ENCODE measurements at places on chromosomes 3 and 15. TPM values are rescaled to one million over a fixed set of nuclear protein-coding genes. Genes with fewer than 3 reads are reported as not detected.

- no peak for DNase-seq
Measured at GRCh38 chr15:92102395-92102755, 248.9 kb downstream of the SLCO3A1 start.

The XPC gene
- 33.6 TPM for total RNA-seq

The CSPG5 gene
- 1.2 TPM for total RNA-seq

GRCh38 chr15:35932531-35932930 lies 386.6 kb upstream of the DPH6 start:
- DNase-seq = no peak

- no peak for DNase-seq
Measured at GRCh38 chr3:86737517-86737916, 253.4 kb downstream of the VGLL3 start.

- peak; percentile 69 for DNase-seq
Measured at GRCh38 chr15:61227269-61227949, 1.7 kb downstream of the RORA start.

DNA sequence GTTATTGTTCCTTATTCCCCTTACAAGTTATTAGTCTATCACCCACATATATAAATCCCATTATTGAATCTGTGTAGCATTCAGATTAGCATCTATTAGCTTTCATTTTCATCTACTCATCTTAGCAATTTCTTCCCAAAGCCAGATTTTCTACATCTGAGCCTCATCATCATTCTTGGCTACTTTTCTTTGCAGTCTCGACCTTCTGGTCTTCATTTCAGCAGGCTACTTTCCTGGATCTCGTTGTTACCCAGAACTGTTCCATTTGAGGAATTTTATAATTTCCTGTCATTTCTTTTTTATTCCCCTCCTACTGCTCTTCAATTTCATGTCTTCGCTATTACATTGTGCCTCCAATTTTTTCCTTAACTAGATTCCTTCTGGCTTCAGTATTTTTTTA lies 51.8 kb downstream of the SPRED1 start:
- DNase-seq = no peak

The ANKRD34C gene
- total RNA-seq = 0.05 TPM
